CD4-positive, alpha-beta T cell treated with Interferon gamma for 1 hour (primary cell): ENCODE measurements at places on chromosomes 3 and 15.

DNA sequence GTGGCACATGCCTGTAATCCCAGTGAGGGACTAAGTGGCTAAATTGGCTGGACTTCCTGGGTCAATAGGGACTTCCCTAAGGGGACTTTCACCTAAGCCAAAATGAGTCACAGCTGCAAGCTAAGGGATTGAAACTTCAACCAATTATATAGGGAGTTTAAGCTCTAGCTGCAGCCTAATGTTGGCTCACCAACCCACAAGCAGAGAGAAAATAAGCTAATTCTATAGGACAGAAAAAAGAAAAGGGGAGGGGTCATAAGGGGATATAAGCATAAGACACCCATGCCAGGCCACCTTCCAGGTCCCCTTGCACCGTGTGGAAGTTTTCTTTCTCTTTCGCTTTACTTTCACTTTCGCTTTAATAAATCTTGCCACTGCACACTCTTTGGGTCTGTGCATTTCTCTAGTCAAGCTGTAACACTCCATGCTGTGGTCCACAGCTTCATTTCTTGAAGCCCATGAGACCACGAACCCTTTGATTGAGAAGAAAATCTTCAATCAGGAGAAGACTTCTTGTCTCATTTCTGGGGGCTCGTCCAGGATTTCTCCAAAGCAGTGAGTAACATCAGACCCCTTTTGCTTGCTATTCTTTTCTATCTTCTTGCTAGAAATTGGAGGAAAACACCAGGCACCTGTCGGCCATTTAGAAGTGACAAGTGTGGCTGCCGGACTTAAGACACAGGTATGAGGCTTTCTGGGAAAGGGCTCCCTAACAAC, 192.3 kb downstream of the IGSF11 start:
- no peak for DNase-seq

GRCh38 chr15:73530649-73531048, 87.7 kb downstream of the REC114 start:
- no peak for DNase-seq

DNA sequence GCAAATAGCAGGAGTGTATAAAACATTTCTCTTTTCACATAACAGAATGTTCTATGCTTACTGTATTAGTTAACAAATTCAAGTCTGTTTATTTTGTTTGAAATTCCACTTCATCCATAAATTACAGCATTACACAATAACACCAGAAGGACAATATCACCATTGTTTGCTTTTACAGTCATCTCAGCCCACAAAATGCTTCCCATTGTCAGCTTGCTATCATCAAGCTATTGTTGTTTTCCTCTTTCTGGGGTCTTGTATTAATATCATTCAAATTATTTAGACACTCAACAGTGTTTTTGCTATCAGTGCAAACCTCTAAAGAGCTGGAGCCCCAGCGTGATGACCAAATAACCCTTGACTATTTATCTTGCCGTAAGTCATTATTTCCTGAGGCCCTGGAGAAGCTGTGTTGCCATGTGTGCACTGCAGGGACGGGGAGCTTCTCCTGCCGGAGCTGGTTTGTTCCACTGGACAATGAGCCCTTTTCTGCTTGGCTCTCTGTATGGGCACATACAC, 1.1 kb downstream of the SAMMSON start:
- DNase-seq, result no peak

DNA sequence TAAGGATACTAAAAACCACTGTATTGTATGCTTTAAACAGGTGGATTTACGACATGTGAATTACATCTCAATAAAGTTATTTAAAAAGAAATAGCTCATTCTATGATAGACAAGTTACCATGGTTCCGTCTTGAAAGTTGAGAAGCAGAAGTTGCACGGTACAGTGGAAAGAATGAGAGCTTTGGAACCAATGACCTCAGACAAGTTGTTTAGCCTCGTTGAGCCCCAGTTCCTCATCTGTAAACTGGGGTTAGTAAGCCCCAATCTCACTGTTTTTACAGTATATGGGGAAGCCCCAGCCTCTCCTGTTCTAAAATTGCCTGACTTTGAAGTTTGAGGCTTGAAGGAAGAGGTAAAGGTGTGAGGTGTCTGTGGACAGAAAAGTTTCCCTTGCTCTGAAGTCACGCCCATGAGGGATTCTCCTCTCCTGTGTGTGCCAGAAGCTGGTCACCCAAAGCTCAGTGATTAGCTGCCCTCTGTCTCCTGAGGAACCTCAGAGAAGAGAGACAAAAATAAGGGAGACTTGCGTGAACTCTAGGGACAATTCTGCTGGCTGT, 10.0 kb downstream of the CRYGS start:
- peak; percentile 58 for DNase-seq

DNA sequence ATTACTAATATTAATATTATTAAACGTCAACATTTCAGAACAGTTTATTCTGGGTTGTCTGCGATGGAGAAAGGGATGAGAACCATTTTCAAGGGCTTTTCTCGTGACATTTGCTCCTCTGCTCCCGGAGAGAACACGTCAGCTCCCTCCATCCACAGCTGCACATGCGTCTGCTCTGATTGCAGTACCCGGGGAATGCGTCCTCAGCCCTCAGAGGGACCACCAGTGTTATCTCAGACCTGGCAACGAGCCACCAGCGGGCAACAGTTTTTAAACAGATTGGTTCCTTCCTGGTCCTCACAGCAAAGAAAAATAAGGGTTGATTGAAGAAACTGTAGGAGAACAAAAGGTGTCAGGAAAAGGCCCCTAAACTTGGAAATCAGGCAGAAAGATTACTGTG, 202.2 kb upstream of the ADAMTS9 start:
- no peak for DNase-seq

DNA sequence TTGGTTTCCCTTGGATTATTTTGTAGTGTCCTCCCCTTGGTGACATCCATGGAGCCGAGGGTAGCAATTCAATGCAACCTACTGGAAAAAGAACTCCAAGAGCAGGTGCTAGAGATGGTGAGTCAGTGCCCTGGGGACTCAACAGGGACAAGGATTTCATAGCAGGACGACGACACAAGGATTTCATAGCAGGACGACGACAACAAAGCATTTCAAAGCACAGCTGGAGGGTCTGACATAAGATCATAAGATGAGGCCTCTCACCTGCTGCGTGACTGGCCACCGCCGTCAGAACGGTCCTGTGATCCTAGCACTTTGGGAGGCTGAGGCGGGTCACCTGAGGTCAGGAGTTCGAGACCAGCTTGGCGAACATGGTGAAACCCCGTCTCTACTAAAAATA, 22.5 kb downstream of the NRROS start:
- DNase-seq, result no peak

DNA sequence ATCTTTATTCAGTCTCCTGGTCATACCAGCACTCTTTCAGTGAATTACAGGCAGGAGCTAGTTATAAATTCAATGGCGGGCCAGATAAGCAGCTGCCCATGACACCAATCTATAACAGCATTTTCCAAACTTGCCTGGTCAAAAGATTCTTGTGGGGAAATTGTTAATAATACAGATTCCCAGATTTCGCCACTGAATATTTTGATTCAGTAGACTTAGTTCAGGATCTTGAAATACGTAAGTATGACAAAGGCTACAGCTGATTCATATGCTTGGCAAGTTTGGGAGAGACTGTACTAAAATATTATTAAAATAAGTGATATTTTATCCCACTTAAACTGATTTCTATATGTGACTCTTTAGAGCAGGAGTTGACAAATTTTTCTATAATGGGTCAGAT, 119.3 kb downstream of the TMCO5A start:
- DNase-seq, result no peak

DNA sequence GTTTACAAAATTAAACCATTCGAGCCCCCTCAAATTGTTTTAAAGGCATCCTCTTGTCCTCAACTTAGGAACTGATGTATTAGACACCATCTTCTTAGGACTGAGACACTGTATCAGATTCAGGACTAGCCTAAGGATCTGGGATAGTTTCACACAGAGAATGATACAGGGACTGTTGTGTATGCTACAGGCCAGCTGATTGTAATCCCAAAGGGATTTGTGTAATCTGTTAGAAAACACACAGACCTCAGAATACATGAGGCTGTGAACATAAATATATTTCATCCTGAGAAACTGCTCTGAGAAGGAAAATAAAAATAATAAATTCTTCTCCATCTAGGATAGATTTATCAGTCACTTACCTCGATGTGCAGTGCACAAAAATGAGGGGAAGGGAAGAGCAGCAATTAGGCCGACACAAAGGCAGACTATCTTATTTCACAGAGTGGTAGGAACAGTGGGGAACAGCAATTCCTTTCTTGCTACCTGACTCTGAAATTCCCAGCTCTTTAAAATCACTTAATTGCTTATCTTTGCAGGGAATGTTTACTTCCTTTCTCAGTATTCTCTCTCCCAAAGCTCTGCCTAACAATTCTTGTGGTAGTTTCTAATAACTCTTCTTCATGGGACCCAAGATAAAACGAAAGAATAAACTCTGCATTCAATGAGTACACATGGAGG, 322.5 kb downstream of the MAGI1 start:
- no peak for DNase-seq

DNA sequence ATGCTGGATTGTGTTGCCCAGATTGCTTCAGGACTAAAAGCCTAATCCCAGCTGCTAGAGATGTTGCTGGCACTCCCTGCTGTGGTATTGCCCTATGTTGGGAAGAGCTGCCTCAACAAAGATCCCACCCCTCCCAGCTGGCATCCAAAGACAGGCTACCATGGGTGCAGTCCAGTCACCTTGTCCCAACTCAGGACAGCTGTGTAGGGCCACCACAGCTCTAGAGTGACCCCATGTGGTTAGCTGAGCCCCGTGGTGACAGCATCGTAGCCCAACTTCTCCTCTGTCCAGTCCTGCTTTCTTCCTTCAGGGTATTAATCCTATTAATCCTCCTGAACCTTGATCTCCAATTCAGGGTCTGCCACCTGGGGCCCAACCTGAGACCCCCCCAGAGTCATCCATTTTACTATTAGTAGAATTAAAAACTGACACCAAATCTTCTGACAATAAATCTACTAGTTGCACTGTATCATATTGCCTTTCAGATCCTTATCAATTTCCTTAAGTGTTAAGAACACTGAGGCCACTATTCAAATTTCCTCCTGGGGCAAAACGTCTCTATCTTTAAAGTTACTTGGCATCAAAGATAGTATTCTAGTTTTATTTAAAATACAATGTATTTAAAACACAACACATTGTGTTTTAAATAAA, 83.5 kb downstream of the AQP9 start:
- peak; percentile 5 for DNase-seq

- DNase-seq, result no peak
Measured at GRCh38 chr3:197369545-197369944, 71.1 kb upstream of the DLG1 start.

GRCh38 chr15:60000113-60000823, 3.8 kb upstream of the FOXB1 start:
- DNase-seq, result no peak

DNA sequence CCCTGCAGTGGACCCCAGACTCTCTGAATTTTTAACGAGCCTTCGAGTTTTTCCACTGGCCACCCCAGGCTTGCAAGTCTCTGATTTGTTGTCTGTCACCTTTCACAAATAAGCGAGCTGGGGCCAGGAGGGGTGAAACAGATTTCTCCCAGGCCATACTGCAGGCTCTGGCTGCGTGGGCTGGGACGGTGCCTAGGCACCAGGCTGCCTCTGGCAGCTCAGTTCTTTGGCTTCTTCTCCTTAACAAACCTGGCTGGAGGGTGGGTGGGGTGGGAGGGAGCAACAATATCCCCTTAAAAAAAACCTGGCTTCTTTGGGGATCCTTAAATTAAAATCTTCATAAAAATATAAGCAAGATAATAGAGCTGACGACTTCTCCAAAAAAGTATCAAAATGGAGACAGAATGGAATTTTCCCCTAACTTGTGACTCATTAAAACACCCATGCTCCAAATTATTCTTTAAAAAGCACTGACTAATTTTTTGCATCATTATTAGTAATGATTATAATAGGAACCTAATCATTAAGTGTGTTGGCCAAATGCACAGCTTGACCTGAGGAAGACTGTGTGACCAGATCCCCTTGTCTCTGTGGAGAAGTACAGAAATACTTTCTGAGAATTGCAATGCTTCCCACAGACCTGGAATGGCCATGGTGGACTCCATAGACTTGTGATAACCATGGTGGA, 84.1 kb downstream of the SNRK start:
- DNase-seq, result no peak

DNA sequence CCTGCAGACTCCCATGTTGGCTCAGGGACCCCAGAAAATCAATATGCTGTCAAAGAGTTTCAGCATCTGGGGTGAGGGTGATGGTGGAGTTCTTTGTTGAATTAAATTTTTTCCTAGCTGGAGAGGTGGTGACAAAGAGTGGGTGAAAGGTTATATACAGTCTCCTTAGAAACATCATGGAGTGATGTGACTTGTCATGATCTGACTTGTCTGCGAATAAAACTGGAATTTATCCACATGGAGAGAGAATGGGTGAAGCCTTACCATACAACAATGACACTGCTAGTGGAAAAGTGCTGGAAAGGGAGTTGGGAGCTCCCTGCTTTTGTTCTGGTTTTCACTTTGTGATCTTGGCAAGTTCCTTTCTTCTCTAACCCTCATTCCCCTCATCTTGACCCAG, 75.0 kb downstream of the ARNT2 start:
- no peak for DNase-seq

- no peak for DNase-seq
Measured at GRCh38 chr3:108296239-108296638, at the start of gene HHLA2. HHLA2 (plus strand) TSS chr3:108296548; CDS start chr3:108351814, 55,266 bp downstream.

DNA sequence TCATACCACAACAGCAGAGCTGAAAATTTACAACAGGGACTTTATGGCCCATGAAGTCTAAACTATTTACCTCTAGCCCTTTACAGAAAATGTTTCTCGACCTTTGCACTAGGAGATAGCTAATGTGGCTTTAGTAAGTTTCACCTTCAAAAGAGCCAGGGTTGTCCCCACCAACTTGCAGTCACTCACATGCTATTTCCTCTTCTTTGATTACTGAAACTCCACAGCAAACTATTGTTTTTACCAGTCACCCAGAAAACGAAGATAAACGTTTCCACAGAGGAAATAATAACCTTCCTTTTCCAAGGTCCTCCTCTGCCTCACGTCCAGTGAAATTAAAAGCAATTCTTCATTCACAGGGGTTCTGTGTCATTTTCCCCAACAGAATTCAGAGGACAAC, 48.2 kb downstream of the WWTR1 start:
- DNase-seq, result no peak
